ENCODE measurements at places on chromosomes 11 and 22.

DNA sequence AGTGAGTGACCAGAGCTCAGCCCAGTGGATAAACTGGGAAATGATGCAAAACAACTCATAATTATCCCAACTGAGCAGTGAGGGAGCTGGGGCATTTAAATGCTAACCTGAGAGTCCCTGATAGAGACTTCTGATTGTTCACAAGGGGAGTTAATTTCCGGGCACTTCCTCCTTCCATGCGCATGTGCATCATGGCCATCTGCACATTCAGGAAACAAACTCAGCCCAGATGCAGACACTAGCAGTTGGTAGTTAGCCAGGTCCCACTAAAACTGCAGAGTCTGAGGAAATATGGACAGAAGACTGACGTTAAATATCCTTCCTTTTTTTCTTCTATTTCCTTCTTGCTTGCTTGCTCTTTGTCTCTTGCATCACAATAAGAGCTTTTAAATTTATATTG lies 852.1 kb upstream of the LRRC4C start:
- DNase-seq: peak; percentile 78

- no peak for DNase-seq
Observed at GRCh38 chr11:31834237-31834636, 23.1 kb upstream of the PAX6 start.

GRCh38 chr22:45863981-45864751 lies 112.8 kb downstream of the WNT7B start:
- DNase-seq: peak; percentile 94

- DNase-seq: no peak
Observed at GRCh38 chr22:28094771-28095170, 175.7 kb upstream of the PITPNB start.

DNA sequence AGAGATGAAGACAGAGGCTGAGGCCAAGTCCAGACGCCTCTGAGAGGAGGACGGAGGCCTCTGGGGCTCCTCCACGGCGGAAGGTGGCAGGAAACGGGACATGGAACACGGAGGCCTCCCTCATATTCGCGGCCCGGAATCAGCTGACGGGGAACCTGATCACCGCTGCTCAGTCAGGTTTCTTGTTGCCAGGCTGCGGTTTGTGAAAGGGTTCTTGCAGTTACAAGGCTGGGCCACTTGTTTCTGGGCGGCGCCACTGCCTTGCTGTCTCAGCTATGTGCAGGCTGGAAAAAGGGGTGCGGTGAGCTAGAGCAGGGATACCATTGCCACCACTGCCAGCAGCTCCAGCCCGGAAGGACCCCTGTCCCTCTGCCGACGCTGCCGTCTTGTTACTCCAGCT lies 10.0 kb upstream of the MMP1 start:
- no peak for DNase-seq

DNA sequence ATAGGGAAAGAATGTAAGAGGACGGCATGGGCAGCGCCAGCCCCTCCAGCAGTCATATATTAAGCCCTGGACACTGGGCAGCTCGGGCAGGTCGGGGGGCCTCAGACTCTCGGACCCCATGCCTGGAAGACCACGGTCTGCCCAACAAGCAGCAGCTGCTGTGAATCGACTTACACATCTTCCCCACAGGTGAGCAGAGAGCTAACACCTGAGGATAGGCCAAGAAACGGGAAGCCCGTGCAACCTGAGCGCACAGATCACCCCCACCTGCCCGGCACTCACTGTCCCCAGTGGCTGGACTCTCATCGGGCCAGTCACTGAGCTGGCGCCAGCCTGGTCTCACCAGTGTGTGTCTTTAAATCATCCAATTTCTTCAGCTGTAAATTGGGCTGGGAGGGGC lies 4.7 kb upstream of the TCF20 start:
- no peak for DNase-seq

- DNase-seq: peak; percentile 56
Observed at GRCh38 chr22:41038732-41039131, 53.7 kb upstream of the EP300 start.

- DNase-seq: no peak
Observed at GRCh38 chr11:132208477-132209055, 838.2 kb downstream of the NTM start.

DNA sequence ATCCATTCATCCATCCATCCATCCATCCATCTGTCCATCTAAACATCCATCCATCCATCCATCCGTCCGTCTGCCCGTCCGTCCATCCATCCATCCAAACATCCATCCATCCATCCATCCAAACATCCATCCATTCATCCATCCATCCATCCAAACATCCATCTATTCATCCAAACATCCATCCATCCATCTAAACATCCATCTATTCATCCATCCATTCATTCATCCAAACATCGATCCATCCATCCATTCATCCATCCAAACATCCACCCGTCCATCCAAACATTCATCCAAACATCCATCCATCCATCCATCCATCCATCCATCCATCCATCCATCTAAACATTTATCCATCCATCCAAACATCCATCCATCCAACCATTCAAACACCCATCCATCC lies 45.3 kb upstream of the SMIM38 start:
- DNase-seq: no peak

- DNase-seq: no peak
Observed at GRCh38 chr22:40290516-40290915, 55.8 kb upstream of the ADSL start.

DNA sequence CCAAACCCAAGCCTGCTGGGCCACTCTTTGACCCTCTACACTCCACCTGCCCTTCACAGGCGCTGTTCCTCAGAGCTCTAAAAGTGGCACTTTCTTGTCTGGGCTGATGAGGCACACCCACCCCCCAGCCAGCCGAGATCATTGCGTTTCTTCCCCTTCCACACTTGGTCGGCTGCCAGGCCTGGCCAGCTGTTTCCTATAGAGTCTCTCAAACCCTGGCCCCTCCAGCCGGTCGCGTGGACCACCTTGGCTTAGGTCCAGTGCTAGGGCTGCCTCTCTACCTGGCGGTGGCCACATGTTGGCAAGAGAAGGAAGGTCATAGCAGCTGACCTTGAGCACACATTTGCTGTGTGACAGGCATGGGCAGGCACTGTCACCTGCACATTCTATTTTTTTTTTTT lies 60.6 kb downstream of the PPP6R2 start:
- DNase-seq: peak; percentile 80

DNA sequence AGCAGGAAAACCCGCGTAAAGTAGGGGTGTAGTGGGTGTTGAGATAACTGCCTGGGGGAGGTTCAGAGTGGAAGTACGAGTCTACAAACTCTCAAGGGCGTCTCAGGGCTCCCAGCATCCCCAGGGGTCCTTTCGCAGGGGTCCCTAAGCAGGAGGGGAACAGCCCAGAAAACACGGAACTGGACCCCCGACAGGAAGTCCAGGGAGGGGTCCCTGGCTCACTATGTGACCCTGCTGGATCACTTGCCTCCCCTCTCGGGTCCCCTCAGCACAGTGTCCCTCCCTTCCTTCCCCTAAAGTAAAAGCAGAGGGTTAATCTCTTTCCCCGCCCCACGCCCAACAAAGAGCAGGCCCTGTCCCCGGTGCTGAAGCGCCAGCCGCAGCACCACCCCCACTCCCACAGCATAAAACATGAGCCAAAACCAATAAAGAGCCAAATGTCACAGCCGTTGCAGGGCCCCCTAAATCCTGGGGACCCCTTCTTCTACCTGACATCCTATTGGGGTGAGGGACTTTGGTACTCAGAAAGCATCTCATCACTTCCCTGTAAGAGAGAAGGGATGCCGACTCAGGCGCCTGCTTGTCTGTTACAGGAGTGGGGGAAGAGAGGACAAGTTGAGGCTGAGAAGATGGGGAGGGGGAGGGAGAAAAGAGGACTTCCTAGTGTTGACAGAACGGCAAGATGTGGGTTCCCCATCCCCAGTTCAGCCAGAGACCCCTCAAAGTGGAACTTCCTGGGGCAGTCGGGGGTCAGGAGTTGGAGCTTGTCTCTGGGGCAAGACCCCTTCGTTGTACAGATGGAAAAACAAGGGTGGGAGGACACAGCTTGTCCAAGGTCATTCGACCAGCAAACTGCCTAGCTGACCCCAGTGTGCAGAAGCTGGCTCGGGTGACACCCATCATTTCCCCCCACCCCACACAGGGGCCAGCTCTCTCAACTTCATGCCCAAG lies 1.4 kb upstream of the NEFH start:
- DNase-seq: peak; percentile 40

DNA sequence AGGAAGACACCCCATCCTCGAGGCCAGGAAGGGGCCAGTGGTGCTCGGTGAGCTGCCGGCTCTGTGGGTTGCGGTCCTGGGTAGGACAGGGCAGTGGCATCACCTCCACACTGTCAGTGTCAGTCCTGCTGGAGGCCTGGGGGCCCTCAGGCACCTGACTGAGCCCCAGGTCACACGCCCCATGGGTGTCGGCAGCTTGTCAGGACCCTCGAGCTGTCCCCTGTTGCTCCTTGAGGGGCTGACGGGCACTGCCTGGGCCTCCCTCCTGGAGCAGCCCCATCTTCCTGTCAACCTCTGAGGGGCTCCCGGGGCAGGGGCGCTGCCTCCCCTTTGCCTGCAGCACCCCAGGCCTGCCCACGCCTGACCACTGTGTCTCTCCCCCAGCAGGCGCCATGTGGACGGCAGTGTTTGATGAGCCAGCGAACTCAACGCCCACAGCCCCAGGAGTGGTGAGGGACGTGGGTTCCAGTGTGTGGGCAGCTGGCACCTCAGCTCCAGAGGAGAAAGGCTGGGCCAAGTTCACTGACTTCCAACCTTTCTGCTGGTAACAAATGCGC lies 35.4 kb downstream of the SBF1 start:
- DNase-seq: no peak

DNA sequence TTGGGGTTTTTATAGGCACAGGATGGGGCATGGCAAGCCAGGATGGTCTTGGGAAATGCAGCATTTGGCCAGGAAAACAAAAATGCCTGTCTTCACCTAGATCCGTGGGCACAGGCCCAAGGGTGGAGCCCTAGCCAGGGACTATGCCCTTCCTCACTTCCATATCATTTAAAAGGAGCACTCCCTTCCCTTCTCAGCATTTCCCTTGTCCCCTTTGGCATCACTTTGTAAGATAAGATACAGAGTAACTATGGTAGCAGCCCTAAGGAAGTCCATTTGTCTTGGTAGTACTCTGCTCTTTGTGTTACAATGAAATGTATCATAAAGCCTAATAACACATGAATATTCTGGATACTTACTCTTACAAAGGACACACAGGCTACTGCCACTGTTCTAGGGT lies 1092.6 kb upstream of the TENM4 start:
- DNase-seq: no peak

DNA sequence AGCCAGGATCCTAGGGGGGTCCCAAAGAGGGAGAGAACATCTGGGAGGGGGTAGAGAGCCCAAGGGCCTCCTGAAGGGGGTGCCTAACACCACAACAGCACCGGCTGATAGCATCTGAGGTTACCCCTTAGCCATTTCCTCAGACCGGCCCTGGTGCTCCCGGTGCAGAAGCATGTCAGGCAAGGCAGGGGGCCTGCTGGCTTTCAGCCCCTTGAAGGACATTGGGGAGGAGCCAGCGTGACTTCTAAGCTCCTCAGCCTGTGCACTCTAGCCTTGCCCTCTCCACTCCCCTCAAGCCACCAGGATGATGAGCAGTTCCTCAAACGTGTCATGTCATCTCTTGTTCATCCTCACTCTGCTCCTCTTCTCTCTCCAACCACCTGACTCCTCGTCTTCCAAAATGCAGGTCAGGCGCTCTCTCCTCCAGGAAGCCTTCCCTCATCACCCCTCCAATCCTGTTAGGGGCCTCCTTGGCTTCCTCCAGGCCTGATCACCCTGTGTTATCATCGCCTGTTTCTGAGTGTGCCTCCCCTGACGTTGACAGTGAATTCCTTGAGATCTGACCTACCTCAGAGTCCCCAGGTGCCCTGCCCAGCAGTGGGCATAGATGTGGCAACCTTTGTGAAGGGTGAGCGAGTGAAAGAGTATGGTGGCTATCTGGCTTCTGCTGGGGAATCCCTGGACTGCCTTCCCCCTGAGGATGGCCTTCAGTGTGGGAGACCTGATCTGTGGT lies 6.1 kb downstream of the P2RY2 start:
- DNase-seq: no peak

GRCh38 chr11:92830377-92831155 lies 138.9 kb upstream of the MTNR1B start:
- DNase-seq: peak; percentile 66

GRCh38 chr11:57397394-57397990 lies 7.0 kb upstream of the PRG2 start:
- DNase-seq: no peak

DNA sequence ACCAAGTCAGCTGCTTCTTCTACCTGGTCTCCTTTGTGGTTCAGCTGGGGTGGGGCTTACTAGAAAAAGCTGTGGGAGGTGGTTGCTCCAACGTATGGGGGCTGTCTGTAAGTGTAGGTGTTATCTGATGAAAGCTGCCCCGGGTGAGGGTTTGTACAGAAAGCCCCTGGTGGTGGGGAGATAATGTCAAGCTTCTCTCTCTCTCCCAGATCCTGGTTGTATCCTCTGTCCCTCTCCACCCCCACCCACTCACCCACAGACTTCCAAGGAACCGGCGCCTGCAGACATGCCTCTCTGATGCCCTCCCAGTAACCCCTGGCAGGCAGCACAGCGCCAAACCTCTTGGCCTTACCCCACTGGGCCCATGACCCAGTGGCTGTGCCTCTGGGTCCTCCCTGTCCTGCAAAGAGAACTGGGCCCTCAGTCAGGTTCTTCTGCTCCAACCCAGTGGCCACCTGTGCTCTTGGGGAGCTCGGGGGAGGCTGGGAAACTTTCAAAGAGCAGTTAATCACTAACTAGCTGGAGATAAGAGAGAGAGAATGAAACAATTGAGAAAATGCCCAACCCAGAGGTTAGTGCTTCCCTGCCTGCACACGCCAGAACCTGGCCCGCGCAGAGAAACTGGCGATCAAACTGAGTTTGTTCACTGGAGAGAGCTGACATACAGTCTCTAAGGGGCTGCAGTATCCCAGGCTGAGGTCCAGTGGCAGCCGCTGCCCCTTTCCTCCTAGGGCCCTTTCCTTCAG lies 20.4 kb upstream of the EHF start:
- peak; percentile 10 for DNase-seq

GRCh38 chr11:61021661-61022212 lies 50.3 kb downstream of the CD6 start:
- DNase-seq: no peak

DNA sequence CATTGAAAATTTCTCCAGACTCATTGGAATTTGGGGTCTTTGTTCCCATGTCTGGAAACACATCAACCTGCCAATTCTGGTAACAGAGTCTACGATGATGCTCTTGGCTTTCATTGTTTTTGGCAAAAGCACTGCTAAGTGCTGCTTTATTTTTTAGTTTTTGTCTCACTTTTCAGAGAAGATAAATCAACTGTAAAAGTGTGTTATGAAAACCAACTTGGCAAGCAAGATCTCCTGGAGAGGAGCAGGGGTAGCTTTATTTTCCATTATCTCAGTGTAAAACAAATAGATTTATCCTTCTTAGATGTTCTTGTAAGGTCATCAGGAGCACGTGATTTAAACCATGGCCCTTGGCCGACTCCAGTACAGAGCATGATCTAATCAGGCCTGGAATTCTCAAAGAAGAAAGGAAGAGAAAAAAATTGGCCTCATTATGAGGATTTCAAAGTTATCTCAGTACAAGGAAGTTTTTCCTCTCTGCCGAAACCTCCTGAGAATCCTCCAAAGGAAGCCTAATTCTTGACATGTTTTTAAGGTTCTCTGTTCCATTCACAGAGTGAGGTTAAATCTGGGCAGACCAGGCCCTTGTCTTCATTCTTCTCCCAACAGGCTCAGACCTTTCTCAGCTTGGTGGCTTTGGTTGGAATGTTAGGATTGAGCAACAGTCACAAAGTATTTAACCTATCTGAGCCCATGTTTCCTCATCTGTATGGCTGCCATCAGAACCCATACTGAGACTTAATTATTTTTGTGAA lies 16.4 kb upstream of the PAMR1 start:
- peak; percentile 98 for DNase-seq

Data from muscle of leg (tissue), 16 donors.